SJCRH30 (cell line): ENCODE measurements at places on chromosomes 7 and 10.

GRCh38 chr7:106243893-106244292 lies 40.9 kb downstream of the NAMPT start:
- DNase-seq, result no peak

DNA sequence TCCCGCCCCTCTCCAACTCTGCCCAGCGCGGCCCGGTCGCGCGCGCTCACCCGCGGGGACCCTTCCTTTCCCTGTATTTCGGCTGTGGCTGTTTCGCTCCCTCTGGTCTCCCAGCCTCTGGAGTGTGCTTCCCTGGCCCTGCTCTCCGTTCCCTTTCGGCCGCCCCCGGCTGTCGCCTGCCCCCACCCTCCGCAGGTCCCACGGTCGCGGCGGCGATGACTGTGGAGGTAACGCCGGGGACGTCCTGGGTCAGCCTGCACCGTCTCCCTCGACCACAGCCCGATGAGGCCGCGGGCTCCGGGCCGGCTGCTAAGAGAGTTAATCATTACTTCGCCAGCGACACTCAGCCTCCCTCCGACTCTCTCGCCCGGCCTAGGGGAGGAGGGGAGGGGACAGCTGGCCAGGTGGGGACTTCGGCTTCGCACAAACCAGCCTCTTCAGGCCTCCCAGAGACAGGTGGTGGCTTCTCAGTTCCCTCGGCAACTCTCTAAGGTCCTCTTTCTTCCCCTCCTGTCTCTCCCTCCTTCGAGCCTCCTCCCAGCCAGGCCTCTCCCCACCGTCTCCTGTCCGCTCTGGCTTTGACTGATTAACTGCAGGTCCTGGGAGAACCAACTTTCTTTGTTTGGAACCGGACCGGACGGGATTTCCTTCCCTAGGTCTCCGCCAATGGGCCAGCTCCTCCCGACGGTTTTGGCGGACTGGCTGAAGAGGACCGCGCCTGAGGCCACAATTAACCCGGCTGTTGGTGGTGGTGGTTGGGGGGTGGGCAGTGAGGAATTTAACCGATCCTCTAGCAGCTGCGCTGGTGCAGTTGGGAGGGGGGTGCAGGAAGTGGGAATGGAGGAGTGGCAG lies 5.6 kb upstream of the PAX2 start:
- peak; percentile 83 for DNase-seq

- no peak for DNase-seq
These were observed 57.8 kb downstream of the GAD2 start for GRCh38 chr10:26274391-26274790.

DNA sequence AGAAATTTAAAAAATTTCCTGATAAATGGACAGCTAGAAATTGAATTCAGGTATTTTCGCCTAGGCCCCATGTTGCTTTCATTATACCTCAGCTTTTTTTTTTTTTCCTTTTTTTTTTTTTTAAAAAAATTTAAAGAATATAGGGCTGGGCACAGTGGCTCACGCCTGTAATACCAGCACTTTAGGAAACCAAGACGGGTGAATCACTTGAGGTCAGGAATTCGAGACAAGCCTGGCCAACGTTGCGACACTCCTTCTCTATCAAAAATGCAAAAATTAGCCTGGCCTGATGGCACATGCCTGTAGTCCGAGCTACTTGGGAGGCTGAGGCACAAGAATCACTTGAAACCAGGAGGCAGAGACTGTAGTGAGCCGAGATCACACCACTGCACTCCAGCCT lies 334.0 kb downstream of the SORCS1 start:
- no peak for DNase-seq

GRCh38 chr7:93817004-93817403 lies 73.5 kb downstream of the TFPI2 start:
- no peak for DNase-seq

DNA sequence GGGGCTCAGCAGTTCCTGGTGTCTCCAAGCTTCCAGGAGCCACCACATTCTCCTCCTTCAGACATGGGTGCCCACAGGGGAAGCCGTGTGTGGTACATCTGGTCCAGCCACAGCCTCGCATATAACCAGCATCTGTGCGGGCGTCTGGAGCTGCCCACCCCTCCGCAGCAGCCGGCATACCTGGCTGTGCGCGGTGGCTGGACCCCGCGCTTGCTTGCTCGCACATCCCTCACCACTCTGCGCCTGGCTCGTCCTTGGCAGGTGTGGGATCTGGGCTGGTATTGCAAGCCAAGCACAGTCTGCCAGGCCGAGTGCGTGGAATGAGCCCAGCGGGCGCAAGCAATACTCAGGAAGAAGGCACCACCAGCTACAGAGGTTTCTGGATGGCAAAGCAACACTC lies 117.7 kb upstream of the MBL2 start:
- DNase-seq, result no peak

GRCh38 chr7:148397985-148398384 lies 192.6 kb upstream of the C7orf33 start:
- no peak for DNase-seq

DNA sequence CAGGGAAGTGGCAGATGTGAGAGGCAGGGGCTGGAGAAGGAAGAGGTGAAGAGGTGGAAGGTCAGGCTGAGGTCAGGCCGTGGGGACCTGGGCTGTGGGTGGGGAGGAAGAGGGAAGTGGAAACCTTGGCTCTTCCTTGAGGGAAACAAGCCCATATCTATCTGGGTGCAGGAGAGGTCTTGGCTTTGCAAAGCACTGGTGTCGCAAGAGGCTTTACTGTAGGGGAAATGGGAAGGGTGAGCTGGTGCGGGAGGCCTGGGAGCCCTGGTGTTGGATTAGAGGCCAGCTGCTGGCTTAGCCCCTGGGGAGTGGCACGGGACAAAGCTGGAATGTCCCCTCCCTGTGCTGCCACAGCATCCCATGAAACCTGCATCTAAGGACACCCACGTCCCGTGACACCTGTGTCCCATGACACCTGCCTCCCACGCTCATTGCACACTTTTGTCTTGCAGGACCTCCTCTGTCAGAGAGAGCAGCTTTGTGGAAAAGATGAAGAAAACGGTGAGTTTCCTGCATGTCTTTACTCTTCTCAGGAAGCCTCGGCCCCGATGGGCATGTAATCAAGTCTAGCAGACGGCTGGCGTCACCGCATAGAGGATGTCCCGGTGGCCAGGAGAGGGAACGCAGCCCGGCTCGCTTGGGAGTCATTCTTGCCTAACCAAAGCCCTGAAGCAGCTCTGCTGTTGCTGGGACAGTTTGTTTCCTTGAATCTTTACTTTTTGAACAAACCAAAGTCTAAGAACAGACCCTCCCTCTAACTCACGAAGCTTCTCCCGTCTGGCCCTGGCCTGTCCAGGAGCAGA lies 22.2 kb downstream of the TMEM120A start:
- no peak for DNase-seq

DNA sequence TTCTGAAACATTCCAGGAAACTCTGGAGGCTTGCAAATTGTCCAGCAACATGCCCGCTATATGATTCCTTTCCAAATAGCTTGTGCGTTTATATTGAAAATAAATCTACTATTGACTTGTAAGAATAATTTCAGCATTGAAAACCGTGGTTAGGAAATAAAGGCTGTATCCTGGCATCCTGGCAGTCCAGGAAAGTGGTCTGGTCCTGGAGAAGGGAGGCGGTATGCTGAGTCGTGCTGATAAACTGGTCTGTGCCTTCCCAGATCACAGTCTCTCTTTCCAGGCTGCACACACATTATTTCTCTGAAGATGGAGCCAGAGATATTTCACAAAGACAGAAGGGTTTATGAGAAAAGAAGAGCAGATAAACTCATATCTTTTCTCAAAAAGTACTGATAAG lies 350.1 kb upstream of the COBL start:
- no peak for DNase-seq
